Putamen (tissue), 1 donor: ENCODE measurements at places on chromosomes 1 and 21.

DNA sequence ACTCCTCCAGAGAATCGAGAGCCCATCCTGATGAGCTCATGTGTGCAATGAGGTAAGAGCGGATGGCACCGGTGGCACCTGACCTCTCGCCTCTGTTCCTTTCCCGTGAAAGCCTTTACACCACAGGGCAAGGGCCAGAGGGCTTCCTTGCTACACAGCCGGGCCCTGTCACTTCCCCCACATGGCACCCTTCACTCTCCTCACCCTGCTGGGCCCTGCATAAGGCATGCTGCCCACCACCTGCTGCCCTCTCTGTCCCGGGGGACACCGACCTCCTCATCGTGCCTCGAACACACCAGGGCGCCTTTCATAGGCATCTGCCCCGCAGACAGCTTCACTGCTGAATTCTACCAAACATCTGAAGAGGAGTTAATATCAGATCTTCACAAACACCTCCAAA lies 45.1 kb upstream of the C1orf174 start:
- DNase-seq = no peak

- DNase-seq = no peak
These were observed 171.9 kb downstream of the PGBD5 start for GRCh38 chr1:230254265-230254664.

DNA sequence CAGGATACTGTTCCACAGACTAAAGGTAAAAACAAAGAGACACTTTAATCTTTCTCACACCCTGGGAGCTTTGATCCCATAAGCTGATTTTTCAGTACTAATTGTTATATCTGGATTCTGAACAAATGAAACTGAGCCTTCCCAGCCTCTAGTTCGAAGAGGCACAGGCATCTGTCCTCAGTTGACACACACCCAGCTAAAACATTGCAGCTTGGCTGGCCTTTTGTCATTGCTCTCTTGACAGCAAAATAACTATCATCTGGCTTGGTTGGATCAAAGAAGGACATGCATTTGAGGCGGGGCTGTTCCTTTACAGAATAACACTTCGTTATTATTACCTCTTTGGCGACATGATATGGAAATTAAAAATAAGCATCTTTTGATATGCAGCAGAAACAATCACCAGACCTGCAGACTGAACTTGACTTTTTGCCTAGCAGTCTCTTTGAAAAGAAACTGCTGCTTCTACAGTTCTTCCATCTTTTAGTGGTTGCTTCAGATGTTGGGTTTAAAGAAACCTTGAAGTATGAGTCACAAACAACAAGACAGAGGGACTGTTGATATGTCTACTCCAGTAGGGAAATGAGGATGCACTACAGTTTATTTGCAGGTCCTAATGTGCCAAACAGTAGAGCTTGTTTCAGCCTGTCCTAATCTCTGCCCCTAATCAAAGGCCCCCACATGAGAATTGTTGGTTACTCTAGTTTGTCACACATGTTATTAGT lies 166.5 kb downstream of the TPR start:
- no peak for DNase-seq

DNA sequence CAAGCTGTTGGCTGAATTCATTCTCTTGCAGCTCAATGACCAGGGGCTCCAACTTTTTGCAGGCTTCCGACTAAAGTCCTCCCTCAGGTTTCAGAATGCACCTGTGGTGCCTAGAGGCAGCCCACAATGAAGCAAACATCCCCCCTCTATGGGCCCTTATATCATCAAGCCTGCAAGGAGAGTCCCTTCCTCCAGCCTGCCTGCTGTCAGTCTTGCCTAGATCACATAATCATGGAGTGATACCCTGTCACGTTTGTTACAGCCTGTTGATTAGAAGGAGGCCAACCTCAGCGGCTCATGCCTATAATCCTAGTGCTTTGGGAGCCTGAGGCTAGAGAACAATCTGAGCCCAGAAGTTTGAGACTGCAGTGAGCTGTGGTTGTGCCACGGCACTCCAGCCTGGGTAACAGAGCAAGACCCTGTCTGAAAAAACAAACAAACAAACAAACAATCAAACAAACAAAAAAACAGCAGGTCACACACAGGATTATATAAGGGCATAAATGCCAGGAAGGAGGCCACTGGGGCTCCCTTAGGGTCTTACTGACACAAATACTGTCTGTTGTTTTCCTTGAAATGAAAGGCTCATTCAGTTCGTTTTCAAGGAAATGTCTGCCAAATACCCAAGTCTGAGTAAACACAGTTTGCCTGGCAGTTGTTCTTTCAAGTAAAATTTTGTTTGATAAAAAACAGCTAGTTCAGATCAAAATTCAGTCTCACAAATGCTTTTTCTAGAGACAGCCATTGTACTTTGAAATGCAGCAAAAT lies 4.7 kb upstream of the SPRR3 start:
- peak; percentile 22 for DNase-seq

DNA sequence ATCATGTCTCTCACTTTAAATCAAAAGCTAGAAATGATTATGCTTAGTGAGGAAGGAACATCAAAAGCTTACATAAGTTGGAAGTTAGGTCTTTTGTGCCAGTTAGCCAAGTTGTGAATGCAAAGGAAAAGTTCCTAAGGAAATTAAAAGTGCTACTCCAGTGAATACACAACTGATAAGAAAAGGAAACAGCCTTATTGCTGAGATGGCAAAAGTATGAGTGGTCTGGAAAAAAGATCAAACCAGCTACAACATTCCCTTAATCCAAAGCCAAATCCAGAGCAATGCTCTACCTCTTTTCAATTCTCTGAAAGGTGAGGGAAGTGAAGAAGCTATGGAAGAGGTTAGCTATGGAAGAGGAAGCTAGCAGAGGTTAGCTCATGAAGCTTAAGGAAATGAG lies 378.7 kb downstream of the KCNT2 start:
- DNase-seq = no peak

DNA sequence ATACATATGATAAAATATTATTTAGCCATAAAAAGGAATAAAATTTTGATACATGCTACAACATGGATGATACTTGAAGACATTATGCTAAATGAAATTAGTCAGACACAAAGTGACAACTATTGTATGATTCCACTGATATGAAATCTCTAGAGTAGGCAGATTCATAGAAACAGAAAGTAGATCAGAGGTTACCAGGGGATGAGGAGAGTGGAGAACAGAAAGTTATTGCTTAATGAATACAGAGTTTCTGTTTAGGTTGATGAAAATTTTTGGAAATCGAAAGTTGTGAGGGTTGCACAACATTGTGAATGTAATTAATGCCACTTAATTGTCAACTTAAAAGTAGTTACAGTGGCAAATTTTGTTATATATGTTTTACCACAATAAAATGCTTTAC lies 315.7 kb upstream of the USP25 start:
- DNase-seq = no peak

GRCh38 chr1:41955461-41956159 lies 36.9 kb upstream of the HIVEP3 start:
- DNase-seq = no peak

DNA sequence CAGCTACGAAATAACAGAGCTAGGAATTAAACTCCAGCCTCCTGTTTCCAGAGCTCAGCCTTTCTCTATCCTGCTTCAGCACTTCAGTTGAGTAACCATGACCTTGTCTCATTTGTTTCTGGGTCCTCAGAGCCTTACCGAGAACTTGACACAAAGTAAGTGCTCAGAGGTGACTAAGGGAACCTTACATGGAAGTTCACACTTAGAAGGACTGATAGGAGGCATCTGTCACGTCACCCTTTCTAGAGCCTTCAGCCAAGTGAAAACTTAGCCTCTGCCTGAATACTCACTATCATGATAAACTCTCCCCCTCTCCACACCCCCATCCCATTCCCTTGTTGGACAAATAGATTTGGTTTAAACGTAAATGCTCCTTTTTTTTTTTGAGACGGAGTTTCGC lies 9.8 kb upstream of the LUZP1 start:
- no peak for DNase-seq

GRCh38 chr1:66752000-66752592 lies at the start of gene DYNLT5:
Gene DYNLT5 (plus strand): TSS chr1:66752459. CDS start chr1:66754659, 2,200 bp downstream.
- no peak for DNase-seq

DNA sequence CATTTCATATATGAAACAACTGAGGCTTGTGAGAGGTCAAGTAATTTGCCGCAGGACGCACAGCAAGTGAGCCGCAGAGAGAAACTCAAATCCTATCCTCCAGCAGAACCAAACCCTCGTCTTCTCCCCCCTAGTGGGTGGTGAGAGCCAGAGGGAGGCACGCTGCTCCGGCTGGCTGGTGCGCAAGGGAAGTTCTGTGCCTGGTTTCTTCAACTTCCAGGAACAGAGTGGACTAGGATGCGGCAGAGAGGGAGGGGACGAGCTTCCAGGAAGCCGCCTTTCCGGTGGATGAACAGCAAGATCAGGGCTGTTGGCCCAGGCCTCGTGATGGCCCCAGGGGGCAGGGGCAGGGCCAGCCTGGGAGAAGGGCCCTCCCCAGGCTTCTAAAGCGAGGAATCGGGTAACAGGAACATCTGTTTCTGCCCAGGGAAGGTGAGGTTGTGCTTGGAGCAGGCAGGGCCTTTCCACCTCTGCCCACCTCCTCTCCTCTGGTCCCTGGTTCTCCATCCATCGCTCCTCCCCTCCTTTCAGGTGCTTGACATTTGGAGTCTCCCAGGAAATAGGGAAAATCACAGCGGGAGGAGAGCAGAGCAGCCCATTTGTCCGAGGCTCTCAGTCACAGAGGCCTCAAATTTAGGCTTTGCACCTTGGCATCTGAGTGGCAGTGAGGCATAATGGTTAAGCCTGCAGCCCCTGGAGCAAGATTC lies 16.8 kb upstream of the PDIK1L start:
- no peak for DNase-seq

GRCh38 chr1:177306981-177307380 lies 136.2 kb downstream of the BRINP2 start:
- peak; percentile 34 for DNase-seq

DNA sequence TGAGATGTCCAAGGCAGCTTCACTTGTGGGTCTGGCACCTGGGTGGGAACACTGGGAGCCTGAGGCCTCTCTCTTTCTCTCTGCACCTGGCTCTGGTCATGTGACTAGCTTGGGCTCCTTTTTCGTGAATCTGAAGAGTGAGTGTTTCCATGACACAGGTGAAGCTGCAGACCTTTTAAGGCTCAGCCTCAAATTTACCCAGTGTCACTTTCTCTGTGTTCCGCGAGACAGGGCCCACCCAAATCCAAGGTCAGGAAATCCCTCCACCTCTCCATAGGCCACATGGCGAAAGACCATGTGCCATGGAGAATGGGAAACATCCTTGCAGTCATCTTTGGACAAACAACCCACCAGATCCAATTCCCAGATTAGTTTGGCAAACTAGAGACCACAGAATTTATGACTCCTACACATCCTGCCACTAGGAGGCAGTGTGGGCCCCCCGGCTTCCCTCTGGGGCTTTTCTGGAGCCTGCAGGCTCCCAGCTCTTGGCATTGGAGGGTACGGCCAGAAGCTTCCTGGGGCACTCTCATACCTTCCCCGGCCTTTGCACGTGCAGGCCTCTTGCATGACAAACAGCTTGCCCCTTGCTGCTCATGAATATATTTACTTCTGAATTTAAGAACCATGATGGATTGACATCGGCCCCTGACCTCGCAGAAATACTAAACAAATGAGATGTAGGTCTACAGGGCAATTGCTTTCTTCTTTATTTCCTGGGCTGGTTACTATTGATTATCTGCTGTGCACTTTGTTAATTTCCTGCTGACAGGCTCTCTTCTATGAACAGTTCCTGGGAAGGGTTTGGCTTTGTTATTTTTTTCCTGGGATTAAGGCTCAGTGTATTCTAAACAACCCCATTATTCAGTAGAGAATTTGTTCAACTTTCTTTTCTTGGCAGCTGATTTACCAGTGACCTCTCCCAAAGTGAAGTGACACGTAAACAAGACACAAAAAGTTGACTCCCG lies 180.7 kb downstream of the KAZN start:
- peak; percentile 22 for DNase-seq

DNA sequence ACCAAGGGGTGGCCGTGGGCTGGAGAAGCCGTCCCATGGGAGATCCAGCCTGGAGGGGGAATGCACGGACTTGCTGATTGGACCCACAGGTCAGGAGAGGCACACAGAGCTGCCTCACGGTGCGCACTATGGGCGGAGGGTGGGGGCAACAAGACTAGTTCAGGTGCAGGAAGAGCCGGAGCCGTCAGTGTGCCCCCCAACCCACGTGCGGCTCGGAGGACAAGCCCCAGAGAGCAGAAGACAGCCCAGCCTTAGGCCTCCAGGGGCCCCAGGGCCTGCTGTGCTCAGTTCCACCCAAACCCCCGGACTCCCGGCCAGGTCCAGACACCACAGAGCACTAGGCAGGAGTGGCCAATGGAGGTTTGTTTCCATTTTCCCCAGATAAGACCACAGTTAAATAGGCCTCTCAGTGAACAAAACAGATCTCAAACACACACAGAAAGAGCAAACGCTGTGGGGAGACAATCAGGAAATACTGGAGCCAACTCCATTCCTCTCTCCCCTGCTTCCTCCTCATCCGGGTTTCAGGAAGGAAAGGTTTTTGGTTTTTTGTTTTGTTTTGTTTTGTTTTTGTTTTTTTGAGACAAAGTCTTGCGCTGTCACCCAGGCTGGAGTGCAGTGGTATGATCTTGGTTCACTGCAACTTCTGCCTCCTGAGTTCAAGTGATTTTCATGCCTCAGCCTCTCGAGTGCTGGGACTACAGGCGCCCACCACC lies 84.2 kb downstream of the ADSS2 start:
- DNase-seq = no peak

GRCh38 chr1:100847361-100848082 lies 47.1 kb downstream of the EXTL2 start:
- DNase-seq = no peak

DNA sequence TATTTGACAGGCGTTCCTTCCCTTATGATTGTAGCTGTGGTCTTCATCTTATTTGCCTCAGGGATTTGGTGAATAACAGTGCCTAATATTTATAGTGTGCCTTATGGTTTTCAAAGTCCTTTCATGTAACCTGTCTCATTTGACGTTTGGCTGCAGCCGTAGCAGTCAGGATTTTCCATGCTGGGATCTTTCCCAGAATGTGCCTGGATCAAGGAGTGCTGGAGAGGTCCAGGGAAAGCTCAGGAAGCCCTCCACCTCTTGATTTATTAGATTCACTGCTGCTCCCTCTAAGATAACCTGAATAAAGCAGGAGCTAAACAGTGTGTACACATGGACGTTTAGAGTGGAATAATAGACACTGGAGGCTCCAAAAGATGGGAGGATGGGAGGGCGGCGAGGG lies 5.2 kb downstream of the C1orf21 start:
- DNase-seq = no peak

- no peak for DNase-seq
These were observed 57.7 kb upstream of the DPT start for GRCh38 chr1:168786476-168787330.
